ENCODE measurements at places on chromosomes 16 and 17.

DNA sequence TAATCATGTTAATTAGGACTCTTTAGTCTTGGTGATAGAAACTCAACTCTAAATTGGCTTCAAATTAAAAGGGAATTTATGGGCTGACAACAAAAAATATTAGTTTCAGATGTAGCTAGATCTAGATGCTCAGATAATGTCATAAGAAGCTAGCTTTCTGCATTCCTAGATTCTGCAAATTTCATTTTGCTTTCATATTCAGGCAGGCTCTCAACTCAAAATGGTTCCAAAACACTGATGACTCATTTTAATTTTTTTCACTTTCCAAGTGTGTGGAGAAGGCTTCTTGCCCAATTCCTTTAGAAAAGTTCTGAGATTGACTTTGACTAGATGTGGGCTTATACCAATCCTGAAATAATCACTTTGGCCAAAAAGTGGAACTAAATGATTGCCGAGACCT, 236.7 kb upstream of the GOT2 start:
- DNase-seq, result peak; percentile 61

GRCh38 chr17:81846743-81847689, 12.2 kb upstream of the PPP1R27 start:
- no peak for DNase-seq

- no peak for DNase-seq
These were observed 100.0 kb downstream of the ZNF423 start for GRCh38 chr16:49755716-49756505.

DNA sequence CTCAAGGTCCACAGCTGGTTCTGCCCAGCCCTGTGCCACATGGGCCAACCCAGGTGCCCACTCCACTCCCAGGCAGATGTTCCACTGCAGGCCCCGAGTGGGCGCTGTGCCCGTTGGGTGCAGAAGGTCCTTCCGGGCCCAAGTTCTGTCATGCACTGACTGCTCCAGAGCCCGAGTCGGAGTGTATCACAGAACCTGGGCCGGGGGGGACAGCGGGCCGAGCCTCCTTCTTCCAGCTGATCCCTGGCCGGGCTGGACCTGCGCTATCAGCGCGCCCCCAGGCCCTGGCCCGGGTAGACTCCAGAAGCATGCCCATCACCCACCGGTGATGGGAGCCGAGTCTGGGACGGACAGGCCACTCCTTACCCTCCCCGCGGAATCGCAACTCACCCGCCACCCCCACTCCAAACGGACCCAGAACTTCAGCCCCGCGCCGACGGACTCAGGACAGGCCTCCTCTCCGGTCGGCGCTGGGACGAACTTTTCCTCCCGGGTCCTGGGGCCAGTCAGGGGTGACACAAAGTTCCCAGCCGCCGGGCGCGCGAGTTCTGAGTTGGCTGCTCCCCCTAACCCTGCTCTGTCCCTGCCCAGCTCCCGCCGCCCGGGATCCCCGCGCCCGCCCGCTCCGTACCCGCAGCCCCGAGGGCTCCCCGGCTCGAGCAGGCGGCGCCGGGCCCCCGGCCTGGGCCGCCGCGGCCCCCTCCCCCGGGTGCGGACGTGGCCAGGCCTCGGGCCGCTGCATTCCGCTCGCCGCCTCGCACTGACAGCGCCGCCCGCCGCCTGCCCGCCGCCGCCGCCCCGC, at the start of gene COPZ2:
COPZ2 (minus strand) TSS at position 762 of the 802 bp plus-strand sequence; CDS start at position 742, 20 bp downstream.
- peak; percentile 48 for DNase-seq
